ENCODE measurements at places on chromosomes 7 and 10. TPM values are rescaled to one million over a fixed set of nuclear protein-coding genes. Genes with fewer than 3 reads are reported as not detected.

The KCND2 gene
- not detected for total RNA-seq

The INHBA gene
- not detected for total RNA-seq

The LRRC17 gene
- total RNA-seq, result not detected

The OR2A12 gene
- total RNA-seq, result not detected

The STEAP2 gene
- total RNA-seq, result not detected

The CLEC5A gene
- total RNA-seq, result not detected

The PTPRZ1 gene
- not detected for total RNA-seq

The WEE2 gene
- not detected for total RNA-seq

The NUTM2E gene
- 0.12 TPM for total RNA-seq

The FAM25C gene
- total RNA-seq, result not detected

The STAG3 gene
- 20.9 TPM for total RNA-seq

The KCNIP2 gene
- total RNA-seq, result 1.4 TPM

The CPA4 gene
- 0.90 TPM for total RNA-seq

The RADIL gene
- 0.15 TPM for total RNA-seq

The LRRD1 gene
- total RNA-seq, result not detected

The PTPN20 gene
- 1.4 TPM for total RNA-seq

The MACROH2A2 gene
- 4.1 TPM for total RNA-seq

The LIPK gene
- total RNA-seq, result not detected

The GCK gene
- 1.1 TPM for total RNA-seq

The AGR2 gene
- total RNA-seq, result not detected

The CDC14C gene
- total RNA-seq, result not detected

The SFMBT2 gene
- 12.8 TPM for total RNA-seq

The NKX1-2 gene
- not detected for total RNA-seq

The ATOH7 gene
- total RNA-seq, result not detected

The HOXA1 gene
- 0.43 TPM for total RNA-seq

The GPER1 gene
- total RNA-seq, result 0.22 TPM

The APBB1IP gene
- total RNA-seq, result 52.1 TPM

The ACADSB gene
- total RNA-seq, result 22.1 TPM

The PRKCQ gene
- 45.2 TPM for total RNA-seq

The PRSS37 gene
- total RNA-seq, result not detected

The NYAP1 gene
- total RNA-seq, result 0.24 TPM

The TBRG4 gene
- 135 TPM for total RNA-seq
